Stimulated activated CD4-positive, alpha-beta T cell treated with anti-CD3 and anti-CD28 coated beads, Interleukin-15, amount 100 ng/mL, for 1 hour (primary cell): ENCODE measurements at places on chromosomes 16 and 17.

DNA sequence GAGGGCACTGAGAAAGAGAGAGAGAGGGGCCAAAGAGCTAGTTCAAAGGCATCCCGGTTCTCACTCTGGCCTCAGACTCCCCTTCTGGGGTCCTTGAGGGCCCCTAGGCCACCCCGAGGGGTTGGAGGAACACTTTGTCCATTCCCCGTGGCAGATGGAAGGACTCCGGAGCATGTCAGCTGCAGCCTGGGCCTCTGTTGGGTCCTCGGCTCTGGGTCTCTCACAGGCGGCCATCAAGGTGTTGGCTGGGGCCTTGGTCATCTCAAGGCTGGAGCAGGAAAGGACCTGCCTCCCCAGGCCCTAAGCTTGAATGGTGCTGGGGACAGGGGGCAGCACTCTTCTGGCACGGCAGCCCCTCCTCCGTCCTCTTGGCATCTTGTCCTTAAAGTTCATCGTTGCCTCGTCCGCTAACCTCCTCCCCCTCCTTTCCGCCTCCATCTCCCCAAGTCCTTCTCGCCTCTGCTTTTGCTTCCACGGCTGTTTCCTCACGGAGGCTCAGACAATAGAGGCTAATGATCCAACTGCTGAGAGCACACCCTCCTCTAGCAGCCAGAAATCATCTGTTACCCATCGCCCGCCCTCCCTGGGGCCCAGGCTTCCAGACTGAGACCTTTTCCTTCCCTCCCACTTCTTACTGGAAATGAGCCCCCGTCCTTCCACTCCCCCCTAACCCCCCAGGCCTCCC, 23.3 kb downstream of the CCR7 start:
- no peak for DNase-seq

GRCh38 chr17:6066183-6066948, 3.8 kb upstream of the WSCD1 start:
- no peak for DNase-seq

GRCh38 chr16:88754912-88755744, 29.9 kb downstream of the PIEZO1 start:
- DNase-seq, result no peak

- DNase-seq, result no peak
Measured at GRCh38 chr16:14301169-14302030, 230.3 kb downstream of the MRTFB start.

- DNase-seq, result no peak
Measured at GRCh38 chr17:82231562-82232321, 2.9 kb downstream of the SLC16A3 start.

DNA sequence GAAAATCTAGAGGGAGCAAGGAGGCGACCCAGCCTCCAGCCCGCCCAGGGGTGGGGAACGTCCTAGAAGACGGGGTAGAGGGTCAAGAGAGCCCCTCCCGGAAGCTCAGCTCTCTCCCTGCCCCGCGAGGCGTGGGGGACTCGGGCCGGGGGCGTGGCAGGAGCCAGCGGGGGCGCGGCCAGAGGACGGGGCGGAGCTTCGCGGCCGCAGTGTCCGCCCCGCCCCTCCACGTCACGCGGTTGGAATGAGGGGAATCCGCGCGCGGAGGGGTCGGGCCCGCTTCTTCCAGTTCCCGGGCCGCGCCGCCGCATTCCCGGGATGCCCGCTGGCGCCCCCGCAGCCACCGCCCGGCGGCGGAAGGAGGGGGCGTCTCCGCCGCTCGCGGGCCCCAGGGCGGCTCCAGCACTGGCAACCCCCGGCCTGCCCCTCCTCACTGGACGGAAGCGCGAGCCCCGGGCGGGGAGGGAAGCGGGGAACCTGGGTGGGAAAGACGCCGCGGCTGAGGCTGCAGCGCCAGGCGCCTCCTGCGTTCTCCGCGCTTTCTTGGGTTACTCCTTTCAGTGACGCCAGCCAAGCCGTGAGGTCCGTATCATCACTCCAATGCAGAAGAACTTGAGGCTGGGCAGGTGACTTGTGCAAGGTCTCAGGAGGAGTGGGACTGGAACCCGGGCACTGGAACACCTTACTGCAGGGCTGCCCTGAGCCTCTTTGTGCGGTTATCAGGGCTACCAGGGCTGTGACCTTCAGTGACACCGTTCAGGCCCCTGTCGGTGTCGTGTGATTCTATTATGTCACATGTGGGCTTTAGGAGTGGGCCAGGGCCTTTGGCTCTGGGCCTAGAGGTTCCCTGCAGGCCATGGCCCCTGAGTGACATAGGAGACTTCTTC, 4.3 kb downstream of the MYO1C start:
- DNase-seq, result peak; percentile 61

DNA sequence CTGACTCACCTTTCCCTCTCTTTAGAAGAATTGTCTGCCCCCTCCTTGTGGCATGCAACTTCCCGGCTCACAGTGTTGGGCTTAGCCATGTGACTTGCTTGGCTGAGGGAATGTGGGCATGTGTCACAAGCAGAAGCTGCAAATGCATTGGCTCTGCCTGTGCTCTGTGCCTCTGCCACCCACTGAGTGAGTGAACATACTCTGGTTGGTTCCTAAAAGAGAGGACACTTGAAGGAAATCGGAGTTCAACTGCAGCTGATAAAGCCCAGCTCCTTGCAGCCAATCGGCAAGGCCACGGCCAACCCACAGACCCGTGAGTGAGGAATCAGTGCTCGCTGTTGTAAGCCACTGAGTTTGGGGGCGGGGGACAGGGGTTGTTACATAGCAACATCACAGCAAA, 10.9 kb upstream of the GINS2 start:
- no peak for DNase-seq

DNA sequence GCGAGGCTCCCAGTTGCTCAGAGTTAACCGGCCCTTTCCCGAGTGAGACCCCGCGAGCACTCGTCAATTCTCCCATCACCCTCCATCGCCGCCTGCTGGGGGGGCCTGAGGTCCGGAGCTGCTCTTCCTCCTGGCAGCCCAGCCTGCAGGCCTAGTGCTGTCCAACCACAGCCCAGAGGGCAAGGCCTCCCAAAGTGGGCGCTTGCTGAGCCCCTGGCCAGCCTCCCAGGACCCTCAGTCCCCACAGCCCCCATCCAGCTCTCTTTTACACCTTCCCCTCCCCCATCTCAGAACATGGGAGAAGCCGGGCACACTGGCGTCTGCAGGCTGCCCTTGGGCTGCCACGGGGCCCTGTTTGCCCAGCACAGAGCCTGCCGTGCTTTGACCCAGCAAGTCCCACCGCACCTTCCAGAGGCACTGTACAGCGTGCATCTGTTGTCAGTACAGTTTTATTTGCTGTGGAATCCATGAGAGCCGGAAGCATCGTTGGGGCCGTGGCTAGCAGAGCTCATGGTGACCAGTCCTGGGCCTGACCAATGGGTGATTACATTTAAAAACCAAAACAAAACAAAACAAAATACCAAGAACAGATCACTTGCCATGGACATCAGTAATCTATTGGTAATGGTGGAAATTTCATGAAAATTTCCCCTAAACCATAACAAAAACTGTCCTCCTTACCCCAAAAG, 96.1 kb upstream of the CBX4 start:
- DNase-seq, result no peak

GRCh38 chr17:79950751-79951150, 84.9 kb downstream of the TBC1D16 start:
- no peak for DNase-seq

DNA sequence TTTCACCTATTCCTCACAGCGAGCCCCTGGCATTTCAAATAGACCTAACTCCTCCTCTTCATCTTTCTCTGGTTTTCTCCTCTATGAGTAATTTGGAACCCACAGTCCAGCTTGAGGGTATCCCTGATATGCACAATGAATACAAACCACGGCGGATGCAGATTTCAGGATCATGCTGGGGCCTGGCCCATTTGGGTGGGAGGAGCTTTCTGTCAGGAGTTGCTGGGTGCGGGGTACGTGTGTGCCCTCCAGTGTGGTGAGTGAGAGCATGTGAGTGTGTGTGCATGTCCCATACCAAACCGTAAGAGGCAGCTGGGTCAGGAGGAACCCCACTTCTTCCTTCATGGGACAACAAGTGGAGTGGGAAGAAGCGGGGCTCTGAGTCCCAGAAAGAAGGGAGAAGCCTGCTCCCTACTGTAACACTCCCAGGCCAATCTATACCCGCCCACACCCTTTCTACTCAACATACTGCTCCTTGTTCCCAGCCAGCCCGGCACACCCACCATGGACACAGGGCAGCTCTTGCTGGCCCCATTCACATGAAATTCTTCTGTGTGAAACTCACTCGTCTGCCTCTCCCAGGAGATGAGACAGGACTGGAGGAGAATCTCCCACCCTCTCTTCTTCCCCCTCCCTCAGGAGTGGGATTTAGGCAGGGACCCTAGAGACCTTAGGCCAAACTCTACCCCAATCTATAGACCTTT, 18.4 kb downstream of the CNTNAP1 start:
- DNase-seq, result no peak

- DNase-seq, result no peak
Measured at GRCh38 chr16:49651226-49651625, 204.7 kb downstream of the ZNF423 start.

GRCh38 chr16:6528217-6528616, 804.4 kb upstream of the RBFOX1 start:
- DNase-seq, result no peak

DNA sequence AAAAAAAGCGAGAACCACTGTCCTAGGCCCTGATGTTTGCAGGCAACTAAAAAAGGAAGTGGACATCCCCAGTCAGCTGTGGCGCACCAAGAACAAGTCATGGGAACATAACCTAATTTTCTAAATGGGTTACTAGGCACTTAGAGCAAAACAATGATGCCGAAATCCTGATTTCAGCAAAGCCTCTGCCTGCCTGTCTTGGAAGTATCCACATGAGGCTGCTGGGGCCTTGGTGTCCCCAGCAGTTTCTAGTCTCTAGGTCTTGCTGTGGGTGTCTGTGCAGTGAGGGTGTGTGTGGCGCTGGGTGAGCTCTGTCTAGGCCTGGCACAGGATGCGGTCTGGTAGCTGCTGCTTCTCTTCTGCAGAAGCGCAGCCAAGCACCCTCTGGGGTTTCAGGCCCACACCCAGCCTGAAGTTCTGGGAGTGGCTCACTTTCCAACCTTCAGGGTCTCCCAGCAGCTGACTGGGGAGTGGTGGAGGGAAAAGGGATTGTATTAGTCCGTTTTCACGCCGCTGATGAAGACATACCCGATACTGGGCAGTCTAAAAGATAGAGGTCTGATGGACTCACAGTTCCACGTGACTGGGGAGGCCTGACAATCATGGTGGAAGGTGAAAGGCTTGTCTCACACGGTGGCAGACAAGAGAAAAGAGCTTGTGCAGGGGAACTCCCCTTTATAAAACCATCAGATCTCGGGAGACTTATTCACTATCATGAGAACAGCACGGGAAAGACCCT, 21.1 kb downstream of the STH start:
- peak; percentile 17 for DNase-seq

GRCh38 chr16:83835586-83836566, 28.1 kb downstream of the HSBP1 start:
- no peak for DNase-seq

DNA sequence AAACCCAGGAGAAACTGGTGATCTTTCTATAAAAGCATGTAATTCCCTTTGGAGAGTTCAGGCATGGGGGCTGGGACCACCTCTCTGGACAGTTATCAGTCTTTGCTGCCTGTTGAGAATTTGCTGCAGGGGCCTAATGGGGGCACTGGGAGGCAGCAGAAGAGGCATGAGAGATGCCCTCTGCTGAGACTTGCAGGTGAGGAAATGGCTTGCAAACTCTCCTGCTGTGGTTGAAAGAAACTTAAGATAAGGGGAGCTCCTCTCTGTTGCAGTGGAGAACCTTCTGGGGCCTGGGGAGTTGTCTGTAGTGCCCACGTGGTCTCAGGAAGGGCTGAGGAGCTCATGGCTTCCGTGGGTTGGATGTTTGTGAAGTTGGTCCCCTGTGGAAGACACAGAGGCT, 301.1 kb upstream of the FOXF1 start:
- no peak for DNase-seq

DNA sequence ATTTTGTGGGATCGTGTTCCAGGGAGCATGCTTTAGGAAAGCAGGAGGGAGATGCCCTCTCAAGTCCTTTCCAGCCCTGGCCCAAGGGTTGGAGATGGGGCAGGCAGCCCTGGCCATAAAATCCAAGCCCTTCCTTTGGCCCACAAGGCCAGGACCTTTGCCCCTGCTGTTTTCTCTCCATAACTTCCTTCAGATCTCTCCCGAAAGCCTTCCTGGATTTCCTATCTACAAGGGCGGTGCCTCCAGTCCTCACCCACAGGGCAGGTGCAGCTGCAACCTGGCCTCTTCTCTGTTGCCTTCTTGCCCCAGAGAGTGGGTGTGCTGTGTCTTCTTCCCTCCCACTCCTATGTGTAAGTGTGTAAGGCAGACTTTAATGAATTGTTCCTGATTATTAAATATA, 8.5 kb upstream of the PDP2 start:
- DNase-seq, result no peak

- DNase-seq, result no peak
Measured at GRCh38 chr17:1904273-1905182, 74.7 kb downstream of the RPA1 start.

DNA sequence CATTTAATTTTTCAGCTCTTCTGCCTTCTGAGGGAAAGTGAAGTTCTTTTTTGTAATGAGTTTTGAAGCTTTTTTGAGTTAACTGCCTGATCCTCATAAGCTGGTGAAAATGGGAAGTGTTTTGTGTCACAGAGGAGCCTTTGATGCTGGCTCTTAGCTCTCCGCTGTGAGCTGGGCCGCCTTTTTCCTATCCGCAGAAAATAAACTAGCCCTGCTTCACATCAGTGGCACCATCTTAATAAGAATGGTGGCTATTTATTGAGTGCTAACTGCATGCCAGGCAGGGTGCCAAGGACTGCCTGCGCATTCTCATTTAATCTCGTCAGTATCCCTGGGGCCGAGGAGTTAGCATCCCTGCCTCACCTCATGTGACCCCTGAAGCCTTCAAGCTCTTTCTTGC, 309.0 kb downstream of the CPPED1 start:
- DNase-seq, result no peak

- no peak for DNase-seq
Measured at GRCh38 chr16:34802396-34802795, 1343.0 kb downstream of the TP53TG3F start.

- DNase-seq, result no peak
Measured at GRCh38 chr17:21283482-21284318, 811 bp upstream of the MAP2K3 start.

- no peak for DNase-seq
Measured at GRCh38 chr17:8623591-8623990, 6.9 kb downstream of the MYH10 start.

GRCh38 chr17:34302636-34303035, 16.6 kb upstream of the CCL8 start:
- DNase-seq, result no peak

DNA sequence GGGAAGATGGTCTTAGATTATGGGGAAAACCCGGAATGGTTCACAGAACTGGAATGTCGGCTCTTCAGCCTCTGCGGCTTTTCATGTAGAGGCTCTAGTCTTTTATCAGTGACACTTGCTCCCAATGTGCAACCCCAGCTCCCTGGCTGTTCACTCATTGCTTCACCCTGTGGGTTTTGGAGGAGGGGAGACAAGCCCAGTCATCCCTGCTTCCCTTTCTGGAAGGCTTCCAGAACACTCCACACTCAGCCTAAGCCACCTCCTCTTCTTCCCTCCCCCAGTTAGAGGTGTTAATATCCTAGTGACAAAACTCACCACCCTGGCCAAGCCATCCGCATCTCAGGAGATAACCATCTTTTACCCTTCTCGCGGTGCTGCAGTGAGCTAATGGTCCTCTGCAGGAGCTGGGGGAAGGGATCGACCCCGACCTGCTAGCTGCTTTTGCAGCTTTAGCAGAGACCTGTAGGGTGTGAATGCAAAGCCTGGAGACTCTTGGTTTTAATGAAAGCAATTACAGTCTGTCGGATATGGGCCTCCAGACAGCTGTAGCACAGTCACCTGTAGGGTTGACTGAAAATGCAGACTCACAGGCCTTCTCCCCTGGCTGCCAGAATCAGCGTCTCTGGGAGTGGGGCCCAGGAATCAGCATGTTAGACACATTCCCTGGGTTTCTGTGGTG, 24.3 kb upstream of the LASP1NB start:
- DNase-seq, result no peak
